Activated naive CD8-positive, alpha-beta T cell treated with anti-CD3 and anti-CD28 coated beads, Interleukin-2, amount 50 U/mL, for 24 hours (primary cell): ENCODE measurements at places on chromosomes 5 and 9.

DNA sequence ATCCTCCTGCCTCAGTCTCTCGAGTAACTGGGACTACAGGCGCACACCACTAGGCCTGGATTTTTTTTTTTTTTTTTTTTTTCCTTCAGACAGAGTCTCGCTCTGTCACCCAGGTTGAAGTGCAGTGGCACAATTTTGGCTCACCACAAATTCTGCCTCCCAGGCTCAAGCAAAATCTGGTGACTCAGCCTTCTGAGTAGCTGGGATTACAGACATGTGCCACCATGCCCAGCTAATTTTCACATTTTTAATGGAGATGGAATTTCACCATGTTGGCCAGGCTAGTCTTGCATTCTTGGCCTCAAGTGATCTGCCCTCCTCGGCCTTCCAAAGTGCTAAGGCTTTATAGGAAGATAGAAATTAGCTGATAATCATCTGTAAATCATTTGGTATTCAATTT is 43.9 kb downstream of the NSA2 start:
- DNase-seq = no peak

DNA sequence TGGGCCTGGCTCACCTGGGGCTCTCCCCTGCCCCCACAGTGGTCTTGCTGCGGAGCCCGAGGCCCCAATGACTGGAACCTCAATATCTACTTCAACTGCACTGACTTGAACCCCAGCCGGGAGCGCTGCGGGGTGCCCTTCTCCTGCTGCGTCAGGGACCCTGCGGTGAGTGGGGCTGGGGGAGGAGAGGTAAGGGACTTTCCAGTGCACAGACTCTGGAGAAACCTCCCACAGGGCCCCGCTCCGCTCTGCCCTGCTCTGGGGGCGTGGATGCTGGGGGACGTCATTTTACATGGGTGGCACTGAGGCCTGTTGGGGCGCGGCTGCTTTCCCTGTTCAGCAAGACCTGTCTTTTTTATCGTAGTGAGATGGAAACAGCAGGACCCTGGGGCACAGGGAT is 7.6 kb downstream of the TSPAN17 start:
- DNase-seq = no peak

DNA sequence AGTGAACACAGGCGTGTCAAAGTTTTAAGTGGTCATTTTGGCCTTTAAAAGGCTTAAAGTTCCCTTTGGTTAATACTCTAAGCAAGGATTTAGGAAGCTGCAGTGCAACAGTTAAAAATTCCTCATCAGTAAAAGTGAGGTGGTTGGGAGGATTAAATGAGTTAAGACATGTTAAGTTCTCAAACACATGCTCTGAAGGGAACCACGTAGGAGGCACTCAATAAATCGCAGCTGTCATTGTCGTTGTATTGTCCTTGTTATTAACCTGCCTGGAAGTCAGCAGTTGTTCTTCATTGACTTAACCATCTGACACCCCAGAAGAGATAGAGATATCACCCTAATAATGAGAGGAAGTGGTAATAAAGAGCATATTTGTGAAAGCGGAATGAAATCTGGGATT is 247.5 kb downstream of the MARCHF11 start:
- DNase-seq = no peak

DNA sequence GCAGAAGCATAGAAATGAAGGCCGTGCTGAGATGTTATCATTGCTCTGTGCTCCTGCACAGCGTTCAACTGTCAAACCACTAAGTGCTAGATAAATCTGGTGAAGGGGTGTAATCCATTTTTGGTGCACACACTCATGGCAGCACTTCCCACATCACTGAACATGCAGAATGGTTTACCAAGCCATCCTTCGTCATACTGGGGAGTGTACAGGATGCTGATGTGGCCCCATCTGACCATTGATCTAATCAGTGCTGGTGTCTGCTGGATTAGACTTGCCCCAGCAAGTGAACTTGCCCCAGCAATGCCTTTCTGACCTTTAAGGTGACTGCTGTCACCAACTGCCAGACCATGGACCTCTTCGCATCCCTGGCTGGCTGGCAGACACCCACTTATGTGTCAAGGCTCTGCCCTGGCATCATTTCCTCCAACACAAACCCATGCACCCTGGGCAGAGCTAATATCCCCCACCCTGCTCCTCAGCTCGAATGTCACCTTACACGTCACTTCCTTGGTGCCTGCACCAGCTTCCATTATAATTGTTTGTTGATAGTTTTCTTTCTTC is 4.2 kb upstream of the SEMA4D start:
- no peak for DNase-seq

DNA sequence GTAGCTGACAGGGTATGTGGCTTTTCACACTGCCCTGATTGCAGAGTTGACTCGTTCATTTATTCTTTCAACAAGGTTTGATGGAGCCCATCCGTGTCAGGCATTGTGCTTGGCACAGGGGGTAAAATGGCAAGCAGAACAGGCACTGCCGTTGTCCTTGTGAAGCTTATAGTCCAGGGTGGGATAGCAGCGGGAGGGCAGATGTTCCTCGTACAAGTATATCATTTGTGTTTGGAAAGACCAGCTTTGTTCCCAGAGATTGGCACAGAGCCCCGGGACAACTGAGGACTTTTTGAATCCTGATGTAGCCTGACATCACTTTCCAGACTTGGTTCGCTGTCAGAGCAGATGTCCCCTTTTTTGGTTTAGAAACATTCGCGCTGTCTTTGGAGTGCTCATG is 50.9 kb downstream of the MVB12B start:
- no peak for DNase-seq
